ENCODE measurements at places on chromosomes 2 and 18. TPM values are rescaled to one million over a fixed set of nuclear protein-coding genes. Genes with fewer than 3 reads are reported as not detected.

GRCh38 chr2:170162271-170162632, 15.7 kb upstream of the MYO3B start:
- H3K27ac ChIP-seq = no peak overlapping the region
- H3K4me3 ChIP-seq = no peak overlapping the region
- DNase-seq = no peak
- no peaks in the 10 kb centered on the region for H3K36me3 ChIP-seq

- peak overlapping the region; percentile 89 for H3K27ac ChIP-seq
- no peak for DNase-seq
- no peaks in the 10 kb centered on the region for H3K27me3 ChIP-seq
- no peak overlapping the region for H3K4me3 ChIP-seq
These were observed 39.2 kb downstream of the GALNT1 start for GRCh38 chr18:35620765-35621164.

DNA sequence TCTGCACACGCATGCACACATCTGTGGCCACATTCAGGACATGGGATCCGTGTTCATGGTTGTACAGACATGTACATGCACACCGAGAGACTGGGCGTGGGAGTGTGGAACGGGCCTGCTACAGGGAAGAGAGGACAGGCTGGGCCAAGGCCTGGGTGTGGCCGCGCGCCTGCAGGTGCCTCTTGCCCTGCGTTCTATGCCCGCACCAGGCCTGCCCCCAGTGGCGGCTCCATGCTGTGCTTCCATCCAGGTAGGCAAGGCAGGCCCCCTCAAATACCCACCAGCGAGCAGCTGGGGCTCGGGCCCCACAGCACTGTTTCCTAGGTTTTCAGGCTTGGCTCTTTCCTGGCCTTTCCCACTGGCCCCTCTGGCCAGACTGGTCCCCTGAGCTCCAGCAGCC, 15.5 kb upstream of the PTMA start:
- no peaks in the 10 kb centered on the region for H3K4me1 ChIP-seq
- no peaks in the 10 kb centered on the region for H3K36me3 ChIP-seq
- H3K27me3 ChIP-seq = no peaks in the 10 kb centered on the region

Gene OSBPL1A
- total RNA-seq = 51.8 TPM

Gene ANKRD30B
- 11.5 TPM for total RNA-seq

- H3K4me3 ChIP-seq = no peak overlapping the region
- DNase-seq = no peak
- H3K27ac ChIP-seq = peak overlapping the region; percentile 58
- peaks cover 34% of the 10 kb centered on the region for H3K4me1 ChIP-seq
- H3K36me3 ChIP-seq = peaks cover 65% of the 10 kb centered on the region
These were observed 29.9 kb downstream of the GLS start for GRCh38 chr2:190910341-190911136.

- H3K4me1 ChIP-seq = peaks cover 20% of the 10 kb centered on the region
- no peaks in the 10 kb centered on the region for H3K27me3 ChIP-seq
- H3K36me3 ChIP-seq = no peaks in the 10 kb centered on the region
- H3K4me3 ChIP-seq = no peak overlapping the region
These were observed 36.5 kb upstream of the CYTIP start for GRCh38 chr2:157480182-157480961.

Gene LCT
- total RNA-seq = under 0.01 TPM

DNA sequence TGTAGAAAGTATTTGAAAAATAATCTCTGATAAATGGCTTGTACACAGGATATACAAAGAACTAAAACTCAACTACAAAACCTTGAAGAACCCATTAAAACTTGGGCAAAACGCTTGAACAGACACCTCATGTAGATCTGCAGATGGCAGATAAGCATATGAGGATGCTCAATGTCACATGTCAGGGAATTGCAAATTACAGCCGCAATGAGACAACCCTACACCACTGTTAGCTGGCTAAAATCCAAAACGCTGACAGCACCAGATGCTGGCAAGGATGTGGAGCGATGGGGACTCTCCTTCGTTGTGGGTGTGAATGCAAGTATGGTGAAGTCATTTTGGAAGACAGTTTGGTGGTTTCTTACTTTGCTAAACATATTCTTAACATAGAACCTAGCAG, 53.7 kb downstream of the SNTG2 start:
- H3K4me3 ChIP-seq = no peak overlapping the region
- no peaks in the 10 kb centered on the region for H3K27me3 ChIP-seq
- DNase-seq = no peak
- H3K27ac ChIP-seq = no peak overlapping the region
- H3K4me1 ChIP-seq = no peaks in the 10 kb centered on the region

DNA sequence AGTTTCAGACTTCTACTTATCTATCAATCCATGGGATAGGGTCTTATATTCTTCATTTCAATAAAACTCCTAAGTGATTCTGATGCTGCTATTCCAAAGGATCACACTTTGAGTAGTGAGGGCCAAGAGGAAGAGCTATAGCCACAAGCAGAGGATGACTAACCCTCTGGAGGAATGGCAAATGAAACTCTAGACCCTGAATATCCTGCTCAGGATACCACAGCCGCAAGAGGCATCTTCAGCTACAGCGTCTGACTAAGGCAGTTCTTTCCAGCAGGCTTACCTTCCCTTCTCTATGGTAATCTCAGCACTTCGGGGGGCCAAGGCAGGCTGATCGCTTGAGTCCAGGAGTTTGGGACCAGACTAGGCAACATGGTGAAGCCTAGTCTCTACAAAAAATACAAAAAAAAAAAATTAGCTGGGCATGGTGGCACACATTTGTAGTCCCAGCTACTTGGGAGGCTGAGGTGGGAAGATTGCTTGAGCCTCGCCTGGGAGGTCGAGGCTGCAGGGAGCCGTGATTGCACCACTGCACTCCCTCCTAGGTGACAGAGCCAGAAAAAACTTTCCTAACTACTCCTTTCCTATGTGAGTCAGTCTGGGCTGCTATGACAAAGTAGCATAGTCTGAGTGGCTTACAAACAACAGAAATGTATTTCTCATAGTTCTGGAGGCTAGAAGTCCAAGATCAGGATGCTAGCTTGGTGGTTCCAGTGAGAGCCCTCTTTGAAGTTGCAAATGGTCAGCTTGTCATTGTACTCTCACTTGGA, 371.9 kb downstream of the IRS1 start:
- no peak for DNase-seq
- peak overlapping the region; percentile 94 for H3K27ac ChIP-seq
- no peaks in the 10 kb centered on the region for H3K27me3 ChIP-seq
- peaks cover 81% of the 10 kb centered on the region for H3K4me1 ChIP-seq

GRCh38 chr2:121529439-121530211, 1.1 kb upstream of the RNU4ATAC start:
- H3K27me3 ChIP-seq = no peaks in the 10 kb centered on the region
- H3K27ac ChIP-seq = peak overlapping the region; percentile 100
- H3K36me3 ChIP-seq = peaks cover 5% of the 10 kb centered on the region
- peaks cover 15% of the 10 kb centered on the region for H3K4me1 ChIP-seq
- H3K4me3 ChIP-seq = peak overlapping the region; percentile 88
- DNase-seq = no peak

GRCh38 chr2:236167297-236168109, 683 bp downstream of the GBX2 start:
- H3K27ac ChIP-seq = no peak overlapping the region
- DNase-seq = peak; percentile 94
- H3K4me3 ChIP-seq = peak overlapping the region; percentile 58
- H3K27me3 ChIP-seq = peaks cover 93% of the 10 kb centered on the region
- H3K36me3 ChIP-seq = no peaks in the 10 kb centered on the region

GRCh38 chr18:64678048-64678447, 529.2 kb upstream of the LINC00305 start:
- H3K27ac ChIP-seq = no peak overlapping the region
- no peak overlapping the region for H3K4me3 ChIP-seq
- H3K27me3 ChIP-seq = no peaks in the 10 kb centered on the region
- H3K4me1 ChIP-seq = no peaks in the 10 kb centered on the region
- H3K36me3 ChIP-seq = no peaks in the 10 kb centered on the region
- DNase-seq = no peak

Gene MPP4
- total RNA-seq = 2.1 TPM

- no peak overlapping the region for H3K27ac ChIP-seq
- no peaks in the 10 kb centered on the region for H3K27me3 ChIP-seq
- H3K36me3 ChIP-seq = no peaks in the 10 kb centered on the region
- DNase-seq = no peak
These were observed 7.2 kb downstream of the NT5DC4 start for GRCh38 chr2:112728029-112728362.

DNA sequence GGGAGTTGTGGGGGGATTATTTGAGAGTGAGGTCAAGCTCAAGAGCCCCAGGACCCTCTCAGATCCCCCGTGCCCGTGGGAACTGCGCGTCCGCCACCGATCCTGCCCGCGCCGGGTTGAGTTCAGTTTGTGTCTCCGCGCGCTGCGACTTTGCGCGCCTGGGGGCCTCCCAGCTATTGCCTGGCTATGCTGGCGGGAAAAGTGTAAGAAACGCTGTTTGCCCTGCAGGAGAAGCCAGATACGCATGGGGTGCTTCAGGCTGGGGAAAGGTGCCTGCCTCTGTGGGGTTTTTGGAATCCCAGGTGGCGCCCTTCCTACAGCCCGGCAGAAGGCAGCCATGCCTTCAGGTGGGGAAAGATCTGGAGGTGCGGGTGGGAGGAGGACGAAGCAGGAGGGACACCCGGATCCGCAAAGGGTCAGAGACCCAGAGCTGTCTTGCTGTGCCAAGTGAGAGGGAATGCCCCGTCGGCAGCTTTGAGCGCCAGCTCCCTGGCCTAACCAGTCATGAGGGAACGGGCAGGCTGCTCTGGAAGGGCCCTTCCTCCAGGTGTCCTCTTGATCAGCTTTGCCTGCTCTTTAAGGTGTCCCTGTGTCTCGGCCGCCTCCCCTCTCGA, 22.5 kb downstream of the TEX44 start:
- no peaks in the 10 kb centered on the region for H3K27me3 ChIP-seq
- peak overlapping the region; percentile 61 for H3K27ac ChIP-seq
- peaks cover 28% of the 10 kb centered on the region for H3K4me1 ChIP-seq
- H3K36me3 ChIP-seq = no peaks in the 10 kb centered on the region
- peak overlapping the region; percentile 71 for H3K4me3 ChIP-seq

- H3K27ac ChIP-seq = no peak overlapping the region
- no peak for DNase-seq
- H3K27me3 ChIP-seq = no peaks in the 10 kb centered on the region
- H3K36me3 ChIP-seq = no peaks in the 10 kb centered on the region
- no peak overlapping the region for H3K4me3 ChIP-seq
- no peaks in the 10 kb centered on the region for H3K4me1 ChIP-seq
These were observed 266.3 kb downstream of the SATB2 start for GRCh38 chr2:199191461-199191860.

DNA sequence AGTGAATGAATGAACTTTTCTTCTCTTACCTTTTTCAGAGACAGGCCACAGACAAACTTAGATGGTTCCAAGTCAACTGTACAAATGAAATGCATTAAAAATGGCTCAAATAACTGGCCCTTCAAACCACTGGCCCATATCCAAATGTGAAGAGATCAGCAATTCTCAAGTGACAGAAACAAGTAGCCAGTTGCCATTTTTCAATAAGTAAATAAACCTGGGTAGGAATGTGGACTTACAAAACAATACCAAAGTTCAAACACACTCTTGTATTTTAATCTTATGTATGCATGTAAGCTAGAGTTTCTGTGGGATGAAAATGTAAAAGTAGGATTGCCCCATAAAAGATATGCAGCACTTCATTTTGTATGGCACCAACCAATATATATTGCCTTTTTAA, 129.2 kb downstream of the MEP1B start:
- no peak for DNase-seq
- no peaks in the 10 kb centered on the region for H3K36me3 ChIP-seq
- H3K4me3 ChIP-seq = no peak overlapping the region
- no peaks in the 10 kb centered on the region for H3K27me3 ChIP-seq
- no peak overlapping the region for H3K27ac ChIP-seq

DNA sequence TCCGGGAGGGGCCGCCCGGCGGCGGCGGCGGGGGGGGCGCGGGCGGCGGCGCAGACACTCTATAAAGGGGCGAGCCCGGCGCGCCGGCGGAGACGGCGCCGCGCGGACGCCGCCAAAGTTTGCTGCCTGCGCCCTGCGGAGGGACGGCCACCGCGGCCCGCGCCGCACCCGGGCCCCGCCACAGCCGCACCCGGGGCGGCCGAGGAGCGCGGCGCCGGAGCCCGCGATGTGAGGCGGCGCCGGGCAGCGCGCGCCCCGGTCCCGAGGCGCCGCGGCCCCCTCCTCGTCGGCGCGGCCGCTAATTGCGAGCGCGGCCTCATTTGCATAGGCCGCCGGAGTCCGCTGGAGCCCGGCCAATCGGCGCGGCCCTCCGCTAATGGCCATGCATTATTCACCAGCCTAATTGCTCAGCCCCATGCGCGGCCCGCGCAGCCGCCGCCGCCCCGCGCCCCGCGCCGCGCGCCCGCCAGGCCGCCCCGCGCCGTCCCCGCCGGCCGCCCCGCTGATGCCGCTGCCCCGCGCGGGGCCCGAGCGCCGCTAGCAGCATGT, at the start of gene SALL3:
SALL3 (plus strand) TSS at position 89 of the 549 bp plus-strand sequence; CDS start at position 546, 457 bp downstream.
- no peaks in the 10 kb centered on the region for H3K4me1 ChIP-seq
- H3K27me3 ChIP-seq = peaks cover 75% of the 10 kb centered on the region
- no peak within 1 kb of the TSS for H3K27ac ChIP-seq
- no peaks in the 10 kb centered on the region for H3K36me3 ChIP-seq
- peak; percentile 91 for DNase-seq

Gene AGXT
- total RNA-seq = not detected

Gene PLEK
- 0.36 TPM for total RNA-seq

- peak; percentile 93 for DNase-seq
- H3K36me3 ChIP-seq = no peaks in the 10 kb centered on the region
- no peak overlapping the region for H3K27ac ChIP-seq
- no peak overlapping the region for H3K4me3 ChIP-seq
- H3K27me3 ChIP-seq = no peaks in the 10 kb centered on the region
- peaks cover 23% of the 10 kb centered on the region for H3K4me1 ChIP-seq
These were observed 2.9 kb upstream of the PTPN4 start for GRCh38 chr2:119756837-119757236.

DNA sequence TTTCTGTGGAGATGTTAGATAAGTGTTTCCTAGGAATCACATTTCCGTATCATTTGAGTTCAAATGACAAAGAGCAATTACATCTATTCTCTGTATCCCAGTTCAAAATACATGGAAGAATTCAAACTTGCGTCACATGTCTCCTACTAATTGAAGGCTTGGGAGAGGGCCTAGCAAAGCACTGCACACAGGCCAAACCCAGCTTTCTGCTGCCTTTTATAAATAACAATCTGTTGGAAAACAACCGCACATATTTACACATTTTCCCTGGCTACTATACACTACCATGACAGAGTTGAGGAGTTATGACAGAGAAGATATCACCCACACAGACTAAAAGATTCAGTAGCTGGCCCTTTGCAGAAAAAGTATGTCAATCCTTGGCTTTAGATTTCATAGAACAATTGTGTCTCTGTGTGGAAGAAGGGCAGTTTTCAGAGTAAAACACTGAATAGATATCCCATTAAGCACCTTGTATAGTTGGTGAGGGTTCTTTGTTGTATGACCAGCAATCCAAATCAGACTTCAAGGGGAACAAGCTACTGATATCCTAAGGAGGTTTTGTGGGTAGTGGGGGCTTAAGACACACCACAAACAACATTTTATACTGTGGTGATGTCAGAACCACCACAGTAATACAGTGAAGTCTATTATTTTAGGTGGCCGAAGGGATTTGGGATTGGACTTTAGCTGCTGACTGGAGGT, 861.3 kb downstream of the CCDC85A start:
- no peaks in the 10 kb centered on the region for H3K4me1 ChIP-seq
- no peak for DNase-seq
- H3K27ac ChIP-seq = no peak overlapping the region
- no peak overlapping the region for H3K4me3 ChIP-seq
- no peaks in the 10 kb centered on the region for H3K27me3 ChIP-seq

Gene CFAP221
- 0.36 TPM for total RNA-seq

Gene TUBA3E
- not detected for total RNA-seq

GRCh38 chr18:44238454-44238853, 442.2 kb upstream of the SETBP1 start:
- no peak overlapping the region for H3K4me3 ChIP-seq
- H3K36me3 ChIP-seq = no peaks in the 10 kb centered on the region
- no peak overlapping the region for H3K27ac ChIP-seq
